ENCODE measurements at places on chromosomes 16 and 17.

DNA sequence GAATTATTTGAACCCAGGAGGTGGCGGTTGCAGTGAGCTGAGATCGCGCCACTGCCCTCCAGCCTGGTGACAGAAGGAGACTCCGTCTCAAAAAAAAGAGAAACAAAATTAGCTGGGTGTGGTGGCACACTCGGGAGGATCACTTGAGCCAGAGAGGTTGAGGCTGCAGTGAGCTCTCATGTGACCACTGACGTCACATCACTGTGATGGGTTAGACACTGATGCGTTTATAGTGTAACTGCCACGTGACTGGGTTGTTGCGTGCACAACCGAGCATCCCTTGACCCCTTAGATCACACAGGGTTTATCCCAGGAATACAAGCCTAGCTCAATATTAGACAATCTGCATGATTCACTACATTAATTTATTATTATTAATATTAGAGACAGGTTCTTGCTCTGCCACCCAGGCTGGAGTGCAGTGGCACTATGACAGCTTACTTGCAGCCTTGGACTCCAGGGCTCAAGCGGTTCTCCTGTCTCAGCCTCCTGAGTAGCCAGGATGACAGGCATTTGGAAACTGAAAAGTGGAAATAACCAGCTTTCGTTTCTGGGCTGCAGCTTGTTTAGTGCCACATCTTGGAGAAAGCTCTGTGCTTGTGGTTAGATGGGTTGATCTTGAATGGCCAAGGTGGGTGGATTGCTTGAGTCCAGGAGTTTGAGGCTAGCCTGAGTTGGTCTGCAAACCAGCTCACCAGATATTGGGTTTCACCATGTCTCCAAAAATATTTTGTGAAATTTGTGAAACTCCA lies 26.4 kb upstream of the ABR start:
- DNase-seq, result no peak

GRCh38 chr17:79535728-79536025 lies 75.2 kb downstream of the RBFOX3 start:
- DNase-seq, result no peak

GRCh38 chr17:76078860-76079534 lies at the start of gene ZACN:
Gene ZACN, plus strand, starts transcription at chr17:76079182. Its CDS starts 83 bp downstream, at chr17:76079265.
- DNase-seq, result no peak

DNA sequence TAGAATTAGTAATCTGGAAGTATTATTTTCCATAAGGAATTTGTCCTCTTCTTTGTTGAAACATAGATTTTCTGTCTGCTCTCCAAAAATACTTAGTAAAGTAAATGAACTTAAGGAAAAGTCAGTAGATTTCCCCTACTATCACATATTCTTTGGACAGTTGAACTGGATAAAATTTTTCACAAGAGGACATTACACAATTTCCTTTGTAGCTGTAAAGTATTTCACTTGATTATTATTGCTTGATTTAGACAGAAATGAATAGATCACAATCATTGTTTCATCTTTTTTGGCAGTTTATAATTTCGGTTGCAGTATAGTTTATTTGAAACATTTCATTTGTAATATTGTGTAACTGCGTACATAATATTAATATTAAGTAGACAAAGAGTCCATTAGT lies 12.5 kb downstream of the CYB5B start:
- no peak for DNase-seq

- DNase-seq, result peak; percentile 67
Measured at GRCh38 chr17:48374650-48375230, 55.3 kb downstream of the SKAP1 start.

GRCh38 chr17:47629826-47630225 lies 19.9 kb upstream of the KPNB1 start:
- DNase-seq, result no peak

- DNase-seq, result no peak
Measured at GRCh38 chr16:31248344-31248743, 11.4 kb upstream of the ITGAM start.

DNA sequence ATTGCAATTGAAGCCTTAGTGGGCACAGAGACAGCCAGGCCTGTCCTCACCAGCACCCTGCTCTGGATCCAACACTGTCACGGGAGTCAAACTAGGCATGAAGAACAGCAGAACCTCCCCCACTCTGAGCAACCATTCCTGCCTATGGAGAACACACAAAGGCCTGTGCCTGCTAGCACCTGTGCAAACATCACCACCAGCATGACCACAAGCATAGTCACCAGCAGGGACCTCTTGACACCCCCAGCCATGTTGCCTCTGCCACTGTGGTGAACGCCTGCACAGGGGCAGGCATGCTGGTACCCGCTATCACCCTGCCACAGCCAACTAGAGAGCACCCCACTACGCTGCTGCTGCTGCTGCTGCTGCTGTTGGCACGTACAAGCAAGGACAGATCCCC lies 51.7 kb downstream of the CMC2 start:
- no peak for DNase-seq

DNA sequence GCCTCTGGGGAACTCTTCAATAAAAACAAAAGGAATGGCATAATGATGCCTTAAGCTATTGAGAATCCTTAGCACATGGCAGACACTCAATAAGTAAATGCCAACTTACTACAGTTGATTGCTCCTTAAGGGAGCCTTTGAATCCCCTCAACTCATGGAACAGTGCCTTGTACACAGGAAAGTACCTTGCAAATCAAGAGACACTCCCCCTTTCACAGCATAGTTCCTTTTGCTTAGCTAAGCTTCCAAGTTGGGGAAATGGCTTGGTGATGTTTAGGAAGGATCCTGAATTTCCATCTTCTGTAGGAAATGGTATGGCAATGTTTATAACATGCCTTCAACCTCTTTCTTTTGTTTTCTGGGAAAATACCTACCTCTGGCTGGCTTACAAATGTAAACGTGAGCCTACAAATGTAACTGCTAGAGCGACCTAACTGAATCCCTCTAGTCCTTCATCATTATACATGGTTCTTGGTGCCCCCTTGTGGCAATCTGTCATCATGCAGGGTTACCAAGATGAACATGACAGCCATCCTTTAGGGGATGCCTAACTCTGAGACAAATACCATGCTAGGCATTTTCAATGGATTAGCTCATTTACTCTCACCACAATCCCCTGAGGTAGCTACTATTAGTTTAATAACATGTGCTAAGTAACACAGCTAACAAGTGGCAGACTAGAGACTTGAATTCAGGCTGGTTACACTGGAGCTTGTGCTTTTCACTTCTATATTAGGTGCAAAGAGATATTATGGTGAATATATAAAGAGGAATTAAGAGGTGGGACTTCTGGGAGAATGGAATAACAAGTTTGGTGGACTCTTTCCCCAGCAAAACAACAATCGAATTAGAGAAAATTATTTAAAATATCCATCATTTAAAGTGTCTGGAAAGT lies 65.0 kb downstream of the MMD start:
- DNase-seq, result peak; percentile 78

DNA sequence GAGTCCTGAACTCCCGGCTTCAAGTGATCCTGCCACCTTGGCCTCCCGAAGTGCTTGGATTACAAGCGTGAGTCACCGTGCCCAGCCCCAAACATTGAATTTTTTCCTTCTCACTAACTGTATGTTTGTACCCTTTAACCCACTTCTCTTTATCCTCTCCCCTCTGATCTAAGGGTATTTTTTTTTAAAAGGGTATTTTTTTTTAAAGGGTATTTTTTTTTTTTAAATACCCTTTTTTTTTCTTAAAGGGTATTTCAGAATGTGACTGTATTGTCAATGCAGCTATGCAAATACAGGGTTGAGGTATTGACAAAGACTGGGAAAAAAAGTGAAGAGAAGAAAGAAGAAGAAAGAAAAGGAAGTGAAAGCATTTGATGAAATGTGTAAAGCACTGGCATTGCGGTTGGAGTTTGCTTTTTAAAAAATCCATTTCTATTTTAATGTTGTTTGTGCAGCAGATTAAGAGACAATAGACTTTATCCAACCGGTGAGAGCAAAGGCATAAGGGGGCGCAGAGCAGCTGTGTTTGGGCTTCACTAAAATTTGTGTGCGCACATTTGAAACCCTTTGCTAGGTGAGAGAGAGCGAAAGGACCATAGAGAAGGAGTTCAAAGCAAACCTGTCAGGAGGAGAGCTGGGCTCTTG lies 42.4 kb downstream of the SYT17 start:
- DNase-seq, result no peak

DNA sequence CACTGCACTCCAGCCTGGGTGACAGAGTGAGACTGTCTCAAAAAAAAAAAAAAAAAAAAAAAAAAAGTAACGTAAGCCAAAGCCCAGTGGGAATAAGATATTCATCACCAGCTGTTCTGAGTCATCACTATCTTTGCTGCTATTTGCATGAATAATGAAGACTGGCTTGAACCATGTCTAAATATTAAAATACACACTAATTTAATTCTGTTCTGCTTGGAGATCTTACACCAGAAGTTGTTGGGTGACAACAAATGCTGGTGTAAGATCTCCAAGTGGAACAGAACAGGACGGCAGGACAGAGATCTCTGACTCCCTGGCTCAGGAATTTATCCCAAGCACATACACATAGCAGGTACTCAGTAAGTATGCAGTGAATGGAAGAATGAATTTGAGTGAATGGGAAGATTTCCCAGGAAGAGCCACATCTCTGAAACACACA lies 19.6 kb downstream of the DNAH17 start:
- peak; percentile 62 for DNase-seq

DNA sequence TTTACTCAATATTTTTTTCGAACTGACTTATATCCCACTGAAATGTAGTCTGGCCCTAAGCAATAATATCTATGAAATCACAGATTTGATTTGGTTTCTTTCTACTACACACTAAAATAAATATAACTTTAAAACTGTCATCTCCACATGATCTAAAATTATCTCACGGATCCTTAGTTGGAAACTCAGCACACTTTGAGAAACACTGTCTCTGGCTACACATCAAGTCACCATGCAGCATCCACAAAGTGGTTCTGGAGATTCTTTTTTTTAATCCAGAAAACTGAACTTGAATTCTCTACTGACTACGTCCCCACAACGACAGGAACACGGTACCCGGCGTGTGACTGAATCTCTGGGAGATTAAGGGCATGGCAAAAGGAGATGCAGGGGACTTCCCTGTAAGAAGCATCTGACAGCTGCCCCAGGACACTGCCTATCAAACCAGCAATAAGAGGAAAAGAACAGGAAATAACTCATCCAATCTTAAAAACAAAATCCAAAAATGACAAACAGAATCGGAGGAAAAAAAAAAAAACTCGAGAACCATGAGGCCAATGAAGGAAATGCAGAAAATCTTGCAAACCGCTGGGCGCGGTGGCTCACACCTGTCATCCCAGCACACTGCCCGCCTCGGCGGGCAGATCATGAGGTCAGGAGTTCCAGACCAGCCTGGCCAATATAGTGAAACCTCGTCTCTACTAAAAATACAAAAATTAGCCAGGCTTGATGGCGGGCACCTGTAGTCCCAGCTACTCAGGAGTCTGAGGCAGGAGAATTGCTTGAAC lies 141.0 kb upstream of the RCVRN start:
- DNase-seq, result no peak

- peak; percentile 56 for DNase-seq
Measured at GRCh38 chr17:80270836-80271235, 10.2 kb downstream of the RNF213 start.

- DNase-seq, result no peak
Measured at GRCh38 chr17:45900723-45901415, 6.5 kb downstream of the MAPT start.

All from HTR-8/SVneo (cell line).